Activated CD4-positive, alpha-beta T cell treated with anti-CD3 and anti-CD28 coated beads, Interleukin-2, Interleukin-4, amounts not matched to agents 100 ng/mL and 50 ng/mL, durations not matched to agents 16 hours and 8 hours (primary cell): ENCODE measurements at places on chromosomes 11 and 22.

DNA sequence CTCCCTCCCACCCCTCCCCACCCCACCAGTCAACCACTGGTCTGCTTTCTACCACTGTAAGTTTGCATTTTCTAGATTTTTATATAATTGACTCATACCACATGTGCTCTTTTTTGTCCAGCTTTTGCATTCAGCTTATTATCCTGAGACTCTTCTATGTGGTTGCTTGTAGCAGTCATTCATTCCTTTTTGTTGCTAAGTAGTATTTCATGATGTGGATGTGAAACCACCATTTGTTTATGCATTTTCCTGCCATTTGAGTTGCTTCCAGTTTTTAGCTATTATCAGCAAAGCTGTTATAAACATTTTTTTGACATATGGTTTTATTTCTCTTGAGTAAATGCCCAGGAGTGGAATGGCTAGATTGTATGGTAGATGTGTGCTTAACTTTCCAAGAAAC, 77.0 kb upstream of the FGF3 start:
- no peak for DNase-seq

DNA sequence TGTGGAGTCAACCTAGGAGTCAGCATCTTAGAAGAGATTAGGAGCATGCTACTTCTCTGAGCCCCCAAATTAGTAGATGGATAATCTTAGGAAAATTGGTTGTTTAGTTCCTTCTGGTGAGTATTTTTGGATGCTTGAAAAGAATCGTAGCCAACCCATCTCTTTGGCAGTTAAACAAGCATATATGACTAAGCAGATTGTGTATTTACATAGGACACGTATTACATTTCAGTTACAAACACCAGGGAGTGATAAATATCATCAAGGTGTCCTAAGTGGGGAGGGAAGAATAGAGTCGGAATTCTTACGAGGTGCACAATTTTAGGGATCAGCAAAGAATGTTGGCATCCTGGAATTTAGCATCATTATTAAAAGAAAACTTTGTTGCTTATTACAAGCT, 13.5 kb downstream of the PLET1 start:
- no peak for DNase-seq

- DNase-seq: no peak
These were observed 124.2 kb downstream of the ARL14EP start for GRCh38 chr11:30447058-30447640.

GRCh38 chr11:4916581-4916980, 2.6 kb downstream of the OR51G2 start:
- no peak for DNase-seq

GRCh38 chr11:114880442-114880841, 202.1 kb downstream of the NXPE2 start:
- no peak for DNase-seq

GRCh38 chr22:19902245-19902715, 39.3 kb upstream of the COMT start:
- no peak for DNase-seq

- DNase-seq: peak; percentile 4
These were observed at the start of gene MS4A7 for GRCh38 chr11:60378354-60378753. Gene MS4A7 (plus strand): TSS chr11:60378532. CDS start chr11:60383142, 4,610 bp downstream.

- no peak for DNase-seq
These were observed 84.4 kb downstream of the TBC1D22A start for GRCh38 chr22:46846832-46847355.

DNA sequence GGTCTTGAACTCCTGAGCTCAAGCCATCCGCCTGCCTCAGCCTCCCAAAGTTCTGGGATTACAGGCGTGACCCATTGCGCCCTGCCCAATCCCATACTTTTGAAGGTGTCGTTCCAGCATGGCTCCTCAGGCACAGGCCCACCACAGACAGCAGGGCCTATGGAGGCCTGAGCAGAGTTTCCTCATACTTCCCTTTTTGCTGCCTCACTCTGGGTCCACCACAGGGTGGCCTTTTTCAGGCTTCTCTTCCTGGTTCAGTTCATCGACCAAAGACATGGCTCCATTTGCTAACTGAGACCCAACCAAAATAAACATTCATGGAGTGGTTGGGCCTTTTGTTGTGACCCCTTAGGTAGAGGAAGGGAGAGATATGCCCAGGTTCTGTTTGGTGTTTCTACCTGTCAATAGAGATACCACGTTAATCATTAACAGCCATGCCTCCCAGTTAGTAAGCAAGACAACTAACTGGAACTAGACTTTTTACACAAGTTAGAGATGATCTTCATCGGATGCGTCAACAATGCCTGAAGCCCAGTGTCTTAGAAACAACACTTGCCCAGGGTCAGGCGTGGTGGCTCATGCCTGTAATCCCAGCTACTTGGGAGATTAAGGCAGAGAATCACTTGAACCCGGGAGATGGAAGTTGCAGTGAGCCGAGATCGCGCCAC, 35.1 kb downstream of the TRIOBP start:
- no peak for DNase-seq

GRCh38 chr11:35494957-35495490, 30.4 kb downstream of the PAMR1 start:
- DNase-seq: no peak

DNA sequence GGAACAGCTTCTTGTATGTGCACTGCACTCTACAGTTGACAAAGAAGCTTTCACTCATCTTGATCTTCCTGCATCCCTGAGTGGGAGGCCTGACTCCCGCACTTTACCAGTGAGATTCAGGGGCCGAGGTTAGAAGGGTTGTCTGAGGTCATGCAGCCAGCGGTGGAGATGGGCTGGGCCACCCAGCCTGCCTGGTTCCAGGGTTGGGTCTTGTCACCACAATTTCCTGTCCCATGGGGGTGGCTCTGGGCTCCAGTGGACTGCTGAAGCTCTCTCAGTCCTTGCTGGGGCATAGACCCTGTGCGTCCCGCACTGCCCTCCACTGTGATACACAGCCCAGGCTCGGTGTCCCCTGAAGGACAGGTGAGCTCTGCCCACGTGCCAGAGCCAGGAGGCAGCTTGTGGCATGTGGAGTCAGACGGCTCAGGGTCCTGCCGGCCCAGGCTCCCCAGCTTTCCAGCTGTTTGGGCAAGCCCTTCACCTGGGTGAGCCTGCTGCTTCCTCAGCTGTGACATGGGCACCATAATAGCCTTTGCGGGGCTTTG, 6.9 kb upstream of the MYO7A start:
- no peak for DNase-seq

GRCh38 chr11:131693756-131694155, 323.3 kb downstream of the NTM start:
- no peak for DNase-seq

DNA sequence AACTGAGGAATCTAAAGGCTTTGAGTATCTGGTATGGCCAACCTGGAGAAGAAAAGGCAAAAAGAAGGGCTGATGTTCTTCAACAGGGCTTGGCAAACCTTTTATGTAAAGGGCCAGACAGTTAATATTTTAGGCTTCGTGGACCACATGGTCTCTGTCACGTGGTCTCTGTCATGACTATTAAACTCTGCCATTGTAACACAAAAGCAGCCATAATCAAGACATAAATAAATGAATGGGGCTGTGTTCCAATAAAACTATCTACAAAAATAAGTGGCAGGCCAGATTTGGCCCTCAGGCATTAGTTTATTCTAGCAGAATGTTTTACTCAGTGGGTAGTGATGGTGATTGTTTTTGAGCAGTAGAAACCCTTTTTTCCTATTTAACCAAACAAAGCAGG, 483 bp upstream of the ACCSL start:
- no peak for DNase-seq
